Jurkat, Clone E6-1 (cell line): ENCODE measurements at places on chromosomes 13 and 19.

DNA sequence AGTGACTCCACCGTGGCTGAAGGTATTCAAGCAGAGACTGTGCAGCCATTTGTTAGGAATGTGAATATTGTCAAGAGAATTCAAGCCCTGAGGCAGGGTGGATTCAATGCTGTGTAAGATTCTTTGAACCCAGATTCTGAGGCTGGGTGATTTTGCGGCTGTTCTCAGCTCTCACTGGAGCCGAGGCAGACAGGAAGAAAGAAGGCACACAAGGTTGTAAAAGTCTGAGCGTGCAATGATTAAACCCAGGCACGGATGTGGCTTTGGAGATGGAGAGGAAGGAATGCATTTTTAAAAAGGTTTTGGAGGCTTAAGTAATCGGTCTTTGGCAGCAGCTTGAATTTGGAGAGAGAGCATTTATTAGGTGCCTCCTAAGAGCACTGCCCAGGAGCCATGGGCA lies 187.9 kb downstream of the KATNAL1 start:
- DNase-seq, result peak; percentile 90

GRCh38 chr19:16073988-16074387 lies 2.3 kb upstream of the TPM4 start:
- DNase-seq, result peak; percentile 65

- no peak for DNase-seq
Observed at GRCh38 chr13:100630555-100630954, 42.0 kb upstream of the GGACT start.

GRCh38 chr13:25691654-25692053 lies 319.9 kb downstream of the ATP8A2 start:
- DNase-seq, result no peak

- DNase-seq, result no peak
Observed at GRCh38 chr13:44433863-44434765, 60.5 kb downstream of the SERP2 start.

DNA sequence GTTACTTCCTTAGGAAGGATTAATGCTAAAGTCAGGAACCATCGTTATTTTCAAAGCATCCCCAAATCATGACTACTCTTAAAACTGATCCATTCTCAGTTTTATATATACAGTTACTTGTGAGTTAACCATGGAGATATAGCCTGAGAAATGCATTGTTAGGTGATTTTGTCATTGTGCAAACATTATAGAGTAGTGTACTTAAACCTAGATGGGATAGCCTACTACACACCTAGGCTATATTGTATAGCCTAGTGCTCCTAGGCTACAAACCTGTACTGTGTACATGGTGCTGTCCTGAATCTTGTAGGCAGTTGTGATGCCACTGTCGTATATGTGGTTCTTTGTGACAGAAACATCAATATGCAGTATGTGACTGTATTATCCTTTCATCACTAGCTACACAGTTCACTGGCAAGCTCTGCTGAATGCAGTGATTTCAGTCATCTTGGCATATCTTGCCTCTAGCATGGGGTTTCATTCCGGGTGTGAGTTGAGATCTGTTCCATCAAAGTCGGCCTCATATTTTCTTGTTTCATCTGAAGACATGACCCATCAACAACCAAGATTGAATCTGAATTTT lies 45.3 kb downstream of the CDK8 start:
- DNase-seq, result no peak

DNA sequence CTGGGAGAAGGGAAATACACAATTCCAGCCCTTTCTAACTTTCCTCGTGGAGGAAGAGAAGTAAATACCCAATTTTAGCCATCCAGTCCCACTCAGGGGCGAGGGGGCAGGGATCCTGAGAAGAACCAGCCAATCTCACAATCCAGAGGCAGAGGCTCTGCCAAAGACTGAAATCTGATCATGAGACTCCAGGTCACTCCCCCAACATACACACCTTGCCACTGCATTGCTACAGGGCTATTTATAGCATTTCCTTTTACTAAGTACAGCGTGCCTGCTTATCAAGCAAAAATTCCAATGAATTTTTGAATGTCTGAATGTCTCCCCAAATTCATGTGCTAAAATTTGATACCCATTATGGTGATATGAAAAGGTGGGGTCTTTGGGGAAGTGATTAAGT lies 1687.5 kb downstream of the EFNB2 start:
- DNase-seq, result no peak

DNA sequence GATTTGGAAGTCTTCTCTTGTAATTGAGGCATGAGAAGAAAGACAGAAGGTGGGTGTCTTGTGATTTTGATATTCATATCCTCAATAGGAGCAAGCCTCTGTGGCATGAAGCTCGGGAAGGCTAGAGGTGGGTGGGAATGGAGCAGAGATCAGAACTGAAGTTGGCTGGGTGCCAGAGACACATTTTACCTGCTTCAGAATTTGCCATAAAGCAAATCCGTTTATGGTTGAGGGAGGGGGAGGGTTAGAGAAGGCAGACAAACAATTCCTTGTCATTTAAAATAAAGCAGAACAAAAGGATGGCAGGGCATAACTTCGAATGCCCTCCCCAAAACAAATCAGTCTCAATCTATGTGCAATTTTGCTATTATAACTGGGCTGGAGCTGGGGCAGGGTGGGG lies 305.9 kb downstream of the KLF5 start:
- no peak for DNase-seq

DNA sequence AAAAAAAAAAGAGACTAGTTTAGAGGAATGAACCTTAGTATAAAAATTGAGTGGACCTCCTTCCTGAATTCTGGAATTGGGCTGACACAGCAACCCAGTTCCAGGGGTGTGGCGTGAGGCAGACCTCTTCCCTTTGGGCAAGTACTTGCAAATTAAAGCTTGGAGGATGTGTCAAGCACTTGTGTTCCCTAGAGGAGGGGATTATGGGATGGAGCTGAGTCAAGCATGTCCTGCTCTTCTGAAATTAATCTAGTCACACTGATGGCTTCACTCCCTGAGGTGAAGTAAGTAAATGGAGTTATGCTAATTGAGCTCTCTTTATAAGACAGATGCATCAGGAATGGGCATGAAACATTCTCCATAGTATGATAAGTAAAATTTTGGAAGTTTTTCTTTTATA lies 107.7 kb upstream of the HTR2A start:
- DNase-seq, result no peak

- DNase-seq, result no peak
Observed at GRCh38 chr13:37561031-37561430, 37.5 kb downstream of the POSTN start.

DNA sequence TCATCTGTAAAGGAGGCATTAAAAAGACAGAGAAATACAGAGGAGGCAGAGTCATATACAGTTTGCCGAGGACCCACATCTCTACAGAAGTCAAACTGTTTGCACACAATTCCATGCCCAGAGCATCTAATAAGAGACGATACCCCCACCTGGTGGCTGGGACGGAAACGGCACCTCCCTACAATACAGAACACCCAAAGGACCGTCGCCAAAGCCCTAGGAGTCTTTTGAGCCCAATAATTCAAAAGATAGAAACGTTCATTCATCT lies 703 bp upstream of the PLEKHG2 start:
- DNase-seq, result peak; percentile 85

- no peak for DNase-seq
Observed at GRCh38 chr13:25616674-25617073, 244.9 kb downstream of the ATP8A2 start.

DNA sequence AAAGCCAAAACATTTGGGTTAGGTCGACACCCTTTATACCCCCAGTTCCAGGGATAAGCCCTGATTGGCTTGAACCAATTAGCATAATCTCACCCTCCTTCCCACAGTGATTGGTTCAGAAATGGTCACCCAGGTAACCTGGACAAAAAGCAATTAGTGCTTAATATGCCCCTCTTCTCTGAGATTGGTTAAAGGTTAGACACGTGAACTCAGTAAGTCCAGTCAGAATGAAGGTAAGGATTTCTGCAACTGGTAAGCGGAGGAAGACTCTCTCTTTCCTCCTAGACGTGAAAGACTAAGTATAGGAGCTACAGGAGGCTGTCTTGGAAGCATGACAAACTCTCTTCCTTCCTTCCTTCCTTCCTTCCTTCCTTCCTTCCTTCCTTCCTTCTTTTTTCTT lies 1.3 kb upstream of the PNMA8C start:
- no peak for DNase-seq

- no peak for DNase-seq
Observed at GRCh38 chr13:93182406-93182805, 44.2 kb upstream of the GPC6 start.

DNA sequence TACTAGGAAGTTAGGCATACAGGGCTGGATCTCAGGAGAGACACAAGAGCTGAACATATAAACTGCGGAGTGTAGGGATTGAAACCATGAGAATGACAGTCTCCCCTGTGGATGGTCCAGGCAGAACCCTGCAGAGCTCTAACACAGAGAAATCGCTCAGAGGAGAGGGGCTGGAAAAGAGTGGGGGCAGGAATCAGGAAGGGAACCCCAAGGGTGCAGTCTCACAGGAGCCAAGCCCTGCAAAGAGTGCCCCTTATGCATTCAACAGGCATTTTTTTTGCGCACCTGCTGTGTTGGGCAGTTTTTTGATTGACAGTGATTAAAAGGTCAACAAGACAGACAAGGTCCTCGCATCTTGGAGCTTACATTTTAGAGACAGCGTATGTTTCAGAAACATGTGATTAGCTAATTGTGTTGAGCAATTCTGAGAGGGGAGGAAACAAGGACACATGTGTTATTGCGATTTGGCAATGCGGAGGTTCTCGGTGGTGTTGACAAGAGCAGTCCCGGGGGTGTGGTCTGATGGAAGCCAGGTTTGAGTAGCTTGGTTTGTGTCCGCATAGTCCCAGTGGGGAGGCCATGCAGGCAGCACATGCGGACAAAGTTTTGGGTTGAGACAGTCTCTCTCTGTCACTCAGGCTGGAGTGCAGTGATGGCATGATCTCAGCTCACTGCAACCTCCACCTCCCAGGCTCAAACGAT lies 182.6 kb upstream of the IRS2 start:
- no peak for DNase-seq

DNA sequence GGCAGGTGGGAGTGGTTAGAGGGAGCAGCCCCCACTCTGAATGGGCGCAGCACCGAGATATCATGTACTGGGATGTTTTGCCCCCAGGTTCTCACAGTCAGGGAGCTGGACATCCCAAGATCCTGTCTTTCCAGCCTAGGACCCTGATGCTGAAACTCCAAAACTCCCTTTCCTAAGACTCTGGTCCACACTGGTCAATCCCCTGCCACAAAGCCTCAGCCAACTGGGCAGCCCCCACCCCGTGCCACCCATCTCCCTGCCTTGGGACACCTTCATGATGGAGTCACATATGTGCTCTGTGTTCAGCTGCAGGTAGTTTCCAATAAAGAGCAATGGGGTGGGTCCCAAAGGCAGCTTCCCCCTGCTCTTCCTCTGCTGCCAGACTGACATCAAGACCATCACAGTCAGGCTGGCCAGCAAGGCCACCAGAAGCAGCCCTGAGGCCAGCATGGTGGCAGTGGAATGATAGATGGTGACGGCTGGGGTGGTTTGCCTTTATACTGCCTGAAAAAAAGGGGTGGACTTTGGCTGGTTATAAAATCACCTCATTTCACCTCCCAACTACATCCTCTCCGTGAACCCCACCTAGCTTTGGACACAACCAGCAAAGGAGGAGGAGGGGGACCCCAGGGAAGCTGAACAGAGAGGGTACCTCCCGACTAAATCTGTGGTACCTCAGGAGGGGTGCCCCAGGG lies 36.3 kb downstream of the CYP2B6 start:
- DNase-seq, result no peak

- DNase-seq, result no peak
Observed at GRCh38 chr13:78826312-78826711, 167.4 kb upstream of the OBI1 start.

DNA sequence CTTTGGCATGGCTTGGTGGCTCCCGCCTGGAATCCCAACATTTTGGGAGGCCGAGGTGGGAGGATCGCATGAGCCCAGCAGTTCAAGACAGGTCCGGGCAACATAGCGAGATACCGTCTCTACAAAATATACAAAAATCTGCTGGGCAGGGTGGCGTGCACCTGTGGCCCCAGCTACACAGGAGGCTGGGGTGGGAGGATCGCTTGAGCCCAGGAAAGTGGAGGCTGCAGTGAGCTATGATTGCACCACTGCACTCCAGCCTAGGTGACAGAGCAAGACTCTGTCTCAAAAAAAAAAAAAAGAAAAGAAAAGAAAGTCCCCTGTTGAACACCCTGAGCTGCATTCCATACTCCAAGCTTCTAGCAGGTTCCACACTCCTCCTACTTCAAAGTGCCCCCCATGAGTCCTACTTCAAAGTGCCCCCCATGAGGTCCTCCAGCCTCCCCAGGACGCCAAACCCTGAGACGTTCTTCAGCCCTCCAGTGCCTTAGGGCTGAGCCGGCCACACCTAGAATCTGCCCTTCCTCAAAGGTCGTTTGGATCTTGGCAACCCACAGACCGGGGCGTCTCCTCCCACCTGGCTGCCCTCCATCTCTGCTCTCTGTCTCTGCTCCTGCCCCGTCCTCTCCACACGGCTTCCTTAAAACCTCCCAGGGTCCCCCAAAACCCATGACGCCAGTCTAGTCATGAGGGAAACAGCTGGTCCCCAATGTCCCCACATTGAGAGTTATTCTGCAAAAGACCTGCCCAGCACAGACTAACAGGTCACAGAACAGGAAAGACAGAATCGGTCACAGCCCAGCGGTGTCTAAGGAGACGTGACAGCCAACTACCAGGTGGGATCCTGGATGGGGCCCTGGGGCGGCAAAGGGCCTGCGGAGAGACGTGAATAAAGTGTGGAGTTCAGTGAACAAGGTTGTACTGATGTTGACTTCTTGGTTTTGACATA lies 4.8 kb downstream of the TJP3 start:
- no peak for DNase-seq

- DNase-seq, result no peak
Observed at GRCh38 chr19:28977826-28978225, 235.1 kb downstream of the UQCRFS1 start.

GRCh38 chr19:15318241-15318691 lies 14.1 kb downstream of the BRD4 start:
- DNase-seq, result no peak

DNA sequence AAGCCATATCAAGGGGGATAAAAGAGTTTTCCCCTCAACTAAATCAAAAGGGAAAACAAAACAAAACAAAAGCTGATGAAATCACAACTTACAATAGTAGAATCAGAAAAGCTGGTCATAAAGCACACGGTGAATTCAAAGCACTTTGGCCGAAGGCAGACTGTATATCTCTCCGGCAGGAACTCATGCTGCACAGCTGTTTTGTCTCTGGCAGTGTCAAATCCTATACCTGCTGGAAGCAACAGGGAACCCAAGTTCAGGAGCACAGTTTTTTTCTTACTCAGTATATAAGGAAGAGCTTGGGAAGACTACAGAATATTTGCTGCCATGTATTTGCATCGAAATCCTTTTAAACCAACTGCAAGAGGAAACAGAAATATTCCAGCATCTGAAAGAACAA lies 213.7 kb downstream of the RFC3 start:
- DNase-seq, result no peak

DNA sequence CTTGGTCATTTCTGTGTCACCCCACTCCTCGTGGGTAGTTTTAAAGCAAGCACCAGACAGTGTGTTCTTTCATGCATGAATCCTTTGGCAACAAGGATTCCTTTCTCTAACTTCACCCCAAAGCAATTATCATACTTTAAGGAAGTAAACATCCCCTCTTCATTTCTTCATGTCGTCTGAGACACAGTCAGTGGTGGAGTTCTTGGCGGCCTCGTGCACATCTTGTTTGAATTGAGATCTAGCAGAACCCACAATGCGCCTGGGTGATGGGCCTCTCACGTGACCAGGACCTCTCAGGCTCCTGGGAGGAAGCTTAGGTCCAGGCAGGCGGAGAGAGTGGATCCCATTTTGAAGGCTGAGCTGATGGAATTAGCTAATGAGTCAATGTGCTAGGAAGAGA lies 2.6 kb downstream of the ACSBG2 start:
- no peak for DNase-seq
